Omental fat pad (tissue), 4 donors: ENCODE measurements at places on chromosomes 3 and 15. TPM values are rescaled to one million over a fixed set of nuclear protein-coding genes. Genes with fewer than 3 reads are reported as not detected.

TMCO5A gene
- total RNA-seq: not detected

FAN1 gene
- total RNA-seq: 15.4 TPM

PLA2G4E gene
- total RNA-seq: not detected

HGD gene
- not detected for total RNA-seq

CTDSPL gene
- total RNA-seq: 38.0 TPM

EPHB3 gene
- total RNA-seq: 2.3 TPM

EID1 gene
- total RNA-seq: 152 TPM

IL17RB gene
- total RNA-seq: not detected

ACAN gene
- total RNA-seq: 0.06 TPM

TRH gene
- 0.65 TPM for total RNA-seq

GTPBP8 gene
- total RNA-seq: 21.6 TPM

HRG gene
- total RNA-seq: not detected

EFCC1 gene
- 1.2 TPM for total RNA-seq

PCBP4 gene
- 21.4 TPM for total RNA-seq

ERICH6 gene
- not detected for total RNA-seq

GRCh38 chr3:164230385-164231094 lies 847.8 kb downstream of the SI start:
- no peak for DNase-seq

- no peak for DNase-seq
These were observed 55.1 kb upstream of the SPRED1 start for GRCh38 chr15:38197553-38197952.

DNA sequence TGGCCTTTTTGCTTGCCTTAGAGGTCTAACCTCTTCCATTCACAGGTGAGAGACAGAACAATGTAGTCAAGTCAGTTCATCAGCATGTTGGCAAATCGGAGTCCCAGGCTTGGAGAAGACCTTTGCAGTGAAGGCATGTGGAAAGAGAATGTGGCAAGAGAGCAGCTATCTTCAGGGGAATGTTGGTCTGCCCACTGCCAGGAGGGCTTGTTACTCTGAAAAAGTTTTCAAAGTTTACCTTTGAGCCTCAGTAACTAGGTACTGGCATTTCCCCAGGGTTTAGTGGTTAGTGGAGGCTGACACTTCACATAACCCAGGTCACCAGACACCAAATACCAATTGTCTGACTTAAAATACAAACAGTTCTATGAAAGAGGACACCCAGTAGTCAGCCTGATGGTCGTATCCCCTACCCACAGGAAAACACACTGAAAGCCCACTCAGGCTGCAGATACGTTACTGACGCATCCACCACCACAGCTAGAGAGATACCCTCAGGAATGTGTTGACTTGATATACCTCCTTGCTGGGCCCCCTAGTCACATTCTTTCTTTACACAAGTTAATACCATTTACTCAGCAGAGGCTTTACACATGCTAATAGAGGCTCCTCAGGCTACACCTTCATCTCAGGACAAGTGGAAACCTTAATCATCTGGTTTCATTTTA lies 9.7 kb upstream of the ARID3B start:
- no peak for DNase-seq

GRCh38 chr3:155232605-155233004 lies 60.9 kb downstream of the STRIT1 start:
- DNase-seq: no peak

- DNase-seq: no peak
These were observed 9.8 kb upstream of the OR5K4 start for GRCh38 chr3:98343647-98344507.

DNA sequence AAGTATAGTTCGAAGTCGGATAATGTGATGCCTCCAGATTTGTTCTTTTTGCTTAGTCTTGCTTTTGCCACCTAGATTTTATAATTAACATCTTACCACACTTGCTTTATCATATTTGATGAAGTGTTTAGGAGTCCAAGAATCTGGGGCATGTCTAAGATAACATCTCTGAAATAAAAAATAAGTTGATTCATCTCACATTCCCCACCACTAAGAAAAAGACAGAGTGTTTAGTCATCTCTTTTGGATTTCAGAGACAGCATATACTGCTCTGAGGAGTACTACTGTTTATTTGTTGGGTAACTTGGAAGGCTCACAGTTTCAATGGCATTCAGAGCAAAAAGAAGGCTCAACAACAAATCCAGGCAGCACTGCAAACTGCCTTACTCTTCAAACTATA lies 324.2 kb upstream of the ATP11B start:
- DNase-seq: no peak

DNA sequence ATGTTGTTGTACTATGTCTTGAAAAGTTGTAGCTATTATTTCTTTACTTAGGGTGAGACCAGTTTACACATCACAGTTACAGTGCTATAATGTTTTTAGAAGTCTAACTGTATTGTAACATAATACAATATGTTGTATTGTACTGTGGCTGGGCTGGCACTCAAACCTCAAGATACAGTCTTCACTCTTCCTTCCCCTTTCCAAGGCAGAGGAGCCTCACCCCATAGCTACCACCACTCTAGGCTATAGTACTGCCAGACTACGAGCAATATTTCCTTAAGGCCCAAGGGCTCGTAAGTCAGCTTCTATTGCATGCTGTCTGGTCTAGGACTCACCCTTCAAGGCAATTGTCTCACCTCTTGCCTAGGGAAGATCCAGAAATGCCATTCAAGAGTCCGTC lies 597.7 kb downstream of the OTOL1 start:
- no peak for DNase-seq

DNA sequence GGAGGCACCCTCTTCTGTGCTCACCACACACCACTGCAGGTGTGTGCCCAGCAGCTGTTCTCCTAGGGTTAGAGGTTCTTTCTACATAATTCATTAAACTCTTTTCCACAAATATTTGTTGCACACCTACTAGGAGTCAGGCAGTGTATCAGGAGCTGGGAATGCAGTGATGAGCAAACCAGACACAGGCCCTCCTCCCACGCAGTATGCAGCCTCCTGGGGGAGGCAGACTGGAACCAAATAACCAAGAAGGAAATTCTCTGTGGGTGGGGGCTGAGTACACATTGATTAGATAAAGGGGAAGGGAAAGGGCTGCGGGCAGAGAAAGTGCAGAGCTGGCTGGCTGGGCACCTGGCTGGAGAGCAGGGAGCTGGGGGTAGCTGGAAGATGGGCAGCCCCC lies 18.5 kb upstream of the C3orf22 start:
- DNase-seq: no peak

GRCh38 chr15:33960549-33960935 lies 7.8 kb upstream of the CHRM5 start:
- no peak for DNase-seq

GRCh38 chr3:194367992-194368841 lies 1.3 kb downstream of the LRRC15 start:
- DNase-seq: no peak

GRCh38 chr3:117914540-117915100 lies 1120.0 kb downstream of the IGSF11 start:
- DNase-seq: no peak

- no peak for DNase-seq
These were observed 39.2 kb downstream of the FAH start for GRCh38 chr15:80191897-80192595.

DNA sequence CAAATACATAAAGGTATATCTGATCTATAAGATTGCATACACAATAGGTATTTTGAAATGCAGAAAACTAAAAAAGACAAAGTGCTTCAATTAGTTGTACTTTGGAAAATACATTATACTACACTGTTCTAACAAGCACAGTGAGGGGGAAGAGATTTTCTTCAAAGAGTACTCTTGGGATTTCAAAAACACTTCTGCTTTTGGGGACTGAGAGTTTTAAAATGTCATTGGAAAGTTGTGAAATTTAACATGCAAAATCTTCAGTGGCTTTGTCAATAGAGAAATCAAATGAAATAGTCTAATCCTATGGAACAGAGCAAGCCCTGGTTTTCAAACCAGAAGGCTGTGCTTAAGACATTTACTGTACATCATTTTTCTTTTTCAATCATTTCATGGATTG lies 322.2 kb upstream of the SEMA6D start:
- no peak for DNase-seq

GRCh38 chr15:75727851-75728715 lies 15.4 kb upstream of the CSPG4 start:
- no peak for DNase-seq

GRCh38 chr15:67832031-67832551 lies 6.8 kb downstream of the SKOR1 start:
- DNase-seq: no peak

DNA sequence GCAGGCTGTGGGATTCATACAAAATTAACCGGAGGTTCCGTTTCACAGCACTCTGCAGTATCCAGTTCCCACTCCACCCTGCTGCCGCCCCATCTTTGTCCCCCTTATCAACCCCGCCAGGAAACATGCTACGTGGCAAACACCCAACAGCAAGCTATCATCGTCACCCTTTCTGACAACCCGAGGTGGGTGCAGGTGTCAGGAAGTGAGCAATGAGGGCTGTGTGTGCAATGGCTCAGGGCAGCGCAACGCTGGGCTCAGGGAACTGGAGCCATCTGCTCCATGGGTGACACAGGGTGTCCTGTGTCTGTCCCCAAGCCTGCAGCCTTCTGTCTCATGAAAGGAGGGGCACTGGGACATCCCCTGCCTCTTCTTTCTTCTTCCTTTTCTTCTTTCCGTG lies 60.9 kb downstream of the ATP2B2 start:
- DNase-seq: no peak

DNA sequence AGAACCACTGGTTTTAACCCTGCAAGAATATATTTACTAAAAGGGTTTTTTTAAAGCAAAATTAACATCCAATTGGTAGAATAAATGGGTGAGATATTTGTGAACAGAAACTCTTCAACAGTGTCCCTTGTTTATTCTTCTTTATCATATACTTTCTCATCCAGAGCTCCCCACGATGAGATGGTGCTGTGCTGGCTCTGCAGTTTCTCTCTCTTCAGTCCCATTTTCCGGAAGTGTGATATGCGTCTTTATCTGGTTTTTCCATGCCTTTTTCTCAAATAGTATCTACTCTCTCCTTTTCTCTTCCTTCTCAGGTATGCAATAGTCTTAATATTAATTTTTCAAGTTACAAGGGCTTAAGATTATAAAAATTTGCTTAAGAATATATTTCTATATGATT lies 1.5 kb downstream of the EAF2 start:
- no peak for DNase-seq

- no peak for DNase-seq
These were observed 6.2 kb downstream of the THSD4 start for GRCh38 chr15:71121442-71121841.

- no peak for DNase-seq
These were observed 88.9 kb downstream of the EOMES start for GRCh38 chr3:27633224-27633545.

DNA sequence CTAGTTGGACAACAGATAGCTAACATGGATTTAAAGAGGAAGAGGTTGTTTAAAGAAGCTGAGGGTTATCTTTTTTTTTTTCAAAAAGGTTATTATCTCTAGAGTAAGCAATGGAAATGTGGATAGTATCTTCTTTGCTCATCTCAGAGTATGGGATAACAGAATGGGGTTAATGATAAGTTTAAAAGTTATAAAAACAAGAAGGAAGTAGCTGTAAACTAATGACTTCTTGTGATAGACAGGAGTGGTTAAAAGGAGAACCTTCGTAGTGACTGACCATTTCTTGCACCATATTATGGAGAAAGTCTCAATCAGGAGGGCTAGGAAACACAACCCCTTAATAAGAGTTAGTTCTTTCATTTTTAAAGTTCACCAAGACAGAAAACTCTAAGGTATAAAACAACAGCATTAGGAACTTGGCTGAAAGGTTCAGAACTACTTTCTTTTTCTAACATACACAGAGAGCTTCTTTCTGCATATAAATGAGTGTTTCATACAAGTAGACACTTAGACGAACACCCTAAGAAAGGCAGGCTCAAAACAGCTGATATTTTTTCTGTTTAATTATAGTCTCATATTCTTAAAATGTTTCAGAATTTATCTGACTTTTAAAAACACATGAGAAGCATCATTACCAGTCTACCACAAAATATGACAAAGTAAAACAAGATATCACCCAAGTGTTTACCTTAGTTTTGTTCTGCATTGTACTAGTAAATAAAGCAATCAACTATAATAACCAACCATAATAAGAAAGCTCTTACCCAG lies 140.0 kb downstream of the MEIS2 start:
- no peak for DNase-seq

DNA sequence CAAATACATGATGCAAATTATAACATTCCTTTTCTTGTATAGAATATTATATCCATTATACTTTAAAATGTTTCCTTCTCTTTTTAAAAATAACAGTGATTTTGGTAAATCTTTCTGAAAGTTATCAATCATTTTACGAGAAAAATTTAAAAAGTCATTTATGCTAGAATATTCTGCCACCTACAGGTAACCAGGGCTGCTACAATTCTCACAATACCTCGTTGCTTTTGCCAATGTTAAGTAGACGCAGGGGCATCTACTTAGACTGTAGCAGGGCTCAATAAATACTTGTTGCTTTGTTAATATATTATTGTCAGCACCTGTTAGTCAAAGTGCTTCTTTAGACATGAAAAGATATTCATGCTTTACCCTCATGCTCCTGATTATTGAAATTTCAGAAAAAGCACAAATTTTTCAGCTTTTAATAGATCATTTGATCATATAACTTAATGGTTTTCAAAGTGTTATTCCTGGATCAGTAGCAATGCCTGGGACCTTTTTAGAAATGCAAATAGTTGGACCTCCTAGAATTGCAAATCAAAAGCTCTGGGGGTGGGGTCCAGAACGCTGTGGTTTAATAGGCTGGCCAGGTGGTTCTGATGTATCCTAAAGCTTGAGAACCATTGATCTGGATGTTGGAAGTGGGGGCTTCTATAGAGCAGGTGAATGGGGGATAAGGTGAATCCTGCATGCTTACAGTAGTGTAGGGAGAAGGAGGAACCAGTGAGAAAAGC lies 223.6 kb upstream of the PDZRN3 start:
- DNase-seq: no peak

DNA sequence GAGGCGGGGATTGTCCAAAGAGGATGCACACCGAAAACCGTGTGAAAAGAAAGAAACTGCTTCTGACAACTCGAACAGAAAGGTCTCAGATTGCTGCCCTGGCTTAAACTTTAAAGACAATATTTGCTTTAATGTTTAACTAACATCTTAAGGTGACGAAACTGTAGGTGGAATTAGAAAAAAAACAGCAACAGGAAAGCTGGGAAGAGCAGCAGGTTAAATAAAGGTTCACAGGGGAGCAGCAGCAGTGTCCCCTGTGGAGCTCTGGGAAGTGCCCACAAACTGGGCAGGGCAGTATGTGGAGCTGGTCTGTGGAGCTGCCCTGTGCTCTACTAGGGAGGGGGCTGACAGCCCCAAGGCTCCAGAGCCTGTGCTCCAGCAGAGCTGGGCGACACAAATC lies 25.4 kb downstream of the RUVBL1 start:
- no peak for DNase-seq
